ENCODE measurements at places on chromosomes 5 and 9.

DNA sequence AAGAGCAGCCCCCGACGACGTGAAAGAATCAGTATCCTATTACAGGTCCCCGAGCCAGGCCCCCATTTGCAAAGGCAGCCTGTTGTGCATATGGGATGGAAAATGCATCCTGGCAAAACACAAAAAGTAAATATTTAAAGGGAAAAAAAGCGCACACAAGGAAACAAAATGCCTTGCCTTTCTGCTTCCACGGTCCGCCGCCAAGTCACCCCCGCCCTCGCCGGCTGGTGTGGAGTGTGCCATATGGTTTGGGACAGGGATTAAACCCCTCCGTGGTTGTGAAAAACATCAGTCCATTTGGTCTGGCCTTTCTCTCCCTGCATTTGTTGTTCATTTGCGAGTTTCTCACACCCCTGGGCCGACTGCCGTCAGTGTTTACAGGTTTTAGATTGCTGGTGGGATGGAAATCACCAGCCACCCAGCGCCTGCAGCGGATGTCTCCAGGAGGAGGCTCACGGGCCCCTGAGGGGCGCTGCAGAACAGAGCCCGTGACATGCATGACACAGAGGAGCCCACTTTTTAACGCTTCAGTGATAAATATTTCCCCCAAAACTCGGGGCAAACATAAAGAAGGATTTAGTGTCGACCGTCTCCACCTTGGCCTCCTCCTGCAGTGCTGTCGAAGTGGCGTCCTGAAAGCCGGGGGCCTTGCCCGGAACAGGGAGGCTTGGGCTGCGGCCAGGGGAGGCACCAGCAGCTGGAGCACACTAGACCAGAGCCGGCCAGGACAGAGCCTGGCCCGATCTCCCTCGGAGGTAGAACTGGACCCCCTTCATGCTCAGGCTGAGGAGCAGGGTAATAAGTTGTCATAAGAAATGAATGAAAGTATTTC, 161.5 kb downstream of the HSD17B3 start:
- no peak for DNase-seq

DNA sequence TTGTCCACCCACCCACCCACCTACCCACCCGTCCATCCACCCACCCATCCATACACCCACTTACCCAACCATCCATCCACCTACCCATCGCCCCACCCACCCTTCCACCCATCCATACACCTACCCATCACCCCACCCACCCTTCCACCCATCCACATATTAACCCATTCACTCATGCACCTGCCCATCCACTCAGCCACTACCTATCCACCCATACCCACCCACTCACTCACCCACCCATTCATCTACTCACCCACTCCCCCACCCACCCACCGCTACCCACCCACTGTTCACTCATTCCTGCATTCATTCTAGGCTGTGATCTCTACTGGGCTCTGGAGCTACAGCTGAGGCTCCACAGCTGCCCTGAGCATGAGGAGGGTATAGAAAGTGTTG, 117.5 kb upstream of the LMX1B start:
- DNase-seq, result no peak

- no peak for DNase-seq
These were observed 41.9 kb upstream of the PLEKHG4B start for GRCh38 chr5:49953-50544.

GRCh38 chr9:33265211-33265865, 489 bp downstream of the CHMP5 start:
- DNase-seq, result peak; percentile 3

- DNase-seq, result no peak
These were observed 30.9 kb upstream of the SEMA6A start for GRCh38 chr5:116605310-116606070.
